H9 (cell line): ENCODE measurements at places on chromosomes 5 and 9. TPM values are rescaled to one million over a fixed set of nuclear protein-coding genes. Genes with fewer than 3 reads are reported as not detected.

Gene TIGD6
- total RNA-seq: 1.2 and 1.8 TPM in 2 replicates

Gene ANP32B
- 91.6 and 100.0 TPM in 2 replicates for total RNA-seq

DNA sequence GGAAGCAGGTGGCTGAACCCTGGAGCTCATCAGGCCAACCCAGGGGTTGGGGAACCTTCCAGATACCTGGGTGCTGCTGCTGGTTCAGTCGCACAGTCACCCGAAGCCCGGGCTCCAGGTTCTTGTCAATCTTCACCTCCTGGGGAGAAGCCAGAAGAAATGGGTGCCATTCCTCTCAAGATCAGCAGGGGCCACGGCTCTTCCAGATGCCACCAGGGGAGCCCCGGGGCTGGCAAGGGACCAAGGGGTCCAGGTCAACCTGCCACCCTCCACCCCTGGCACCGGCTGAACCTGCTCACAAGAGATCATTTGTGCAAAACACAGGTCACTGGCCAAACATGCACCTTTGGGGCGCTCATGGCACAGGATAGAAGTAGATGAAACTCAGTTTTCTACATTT, 4.7 kb downstream of the SPOUT1 start:
- no peaks in the 10 kb centered on the region for H3K27me3 ChIP-seq
- peaks cover 81% of the 10 kb centered on the region for H3K36me3 ChIP-seq
- H3K27ac ChIP-seq: no peak overlapping the region
- no peak for DNase-seq
- no peaks in the 10 kb centered on the region for H3K4me1 ChIP-seq
- H3K4me3 ChIP-seq: no peak overlapping the region

DNA sequence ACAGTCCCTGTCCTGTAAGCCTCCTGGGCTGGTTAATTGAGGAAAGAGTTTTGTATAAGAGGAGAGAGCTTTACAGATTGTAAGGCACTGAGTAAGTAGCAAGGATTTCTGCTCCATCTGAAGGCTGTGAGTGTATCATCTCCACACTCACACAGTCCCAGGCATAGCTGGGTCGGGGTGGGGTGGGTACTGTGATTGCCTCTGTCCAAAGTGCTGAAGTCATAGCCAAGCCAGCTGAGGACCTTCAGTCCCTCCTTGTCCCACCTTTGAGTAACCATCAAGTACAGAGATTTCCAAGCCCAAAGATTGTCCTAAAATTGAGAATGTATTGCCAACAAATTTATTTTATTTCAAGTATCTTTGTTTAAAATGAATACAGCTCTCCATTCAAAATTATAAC, 5.5 kb upstream of the DNAJB5 start:
- H3K4me1 ChIP-seq: 0 out of 2 replicates have a peak, but pooled peaks cover 2% of the 10 kb centered on the region
- no peak overlapping the region for H3K27ac ChIP-seq
- H3K36me3 ChIP-seq: no peaks in the 10 kb centered on the region
- DNase-seq: peak; percentile 53
- H3K27me3 ChIP-seq: no peaks in the 10 kb centered on the region

GRCh38 chr5:135978212-135978631, 23.4 kb upstream of the LECT2 start:
- H3K27me3 ChIP-seq: no peaks in the 10 kb centered on the region
- no peak overlapping the region for H3K4me3 ChIP-seq
- no peaks in the 10 kb centered on the region for H3K36me3 ChIP-seq
- H3K27ac ChIP-seq: no peak overlapping the region
